ENCODE measurements at places on chromosomes 7 and 10. TPM values are rescaled to one million over a fixed set of nuclear protein-coding genes. Genes with fewer than 3 reads are reported as not detected.

- DNase-seq: no peak
These were observed 18.4 kb downstream of the MTPAP start for GRCh38 chr10:30330497-30331168.

PLXNA4 gene
- 6.8 TPM for total RNA-seq

DNA sequence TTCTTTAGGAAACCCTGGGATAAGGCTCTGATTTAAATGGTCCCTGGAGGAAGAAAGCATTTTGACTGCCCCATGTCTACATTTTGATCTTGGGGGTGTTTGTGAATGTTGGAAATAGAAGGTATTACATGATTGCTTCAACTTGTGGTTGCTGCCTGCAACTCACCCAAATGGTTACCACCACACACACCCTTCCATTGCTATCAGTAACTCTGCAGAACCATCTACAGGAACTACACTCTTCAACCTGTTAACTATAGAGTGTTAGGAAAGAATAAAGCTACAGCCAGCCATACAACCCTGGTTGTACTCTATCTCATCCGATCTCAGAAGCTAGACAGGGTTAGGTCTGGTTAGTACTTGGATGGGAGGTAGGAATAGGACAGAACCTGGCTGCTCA lies 71.2 kb downstream of the APBB1IP start:
- no peak for DNase-seq

GRCh38 chr7:55657654-55658053 lies 85.4 kb upstream of the VOPP1 start:
- no peak for DNase-seq

LRRC18 gene
- total RNA-seq: 0.39 TPM
